ENCODE measurements at places on chromosomes 16 and 17. TPM values are rescaled to one million over a fixed set of nuclear protein-coding genes. Genes with fewer than 3 reads are reported as not detected.
A peak's percentile ranks its signal among the peaks of the same experiment; 100 is the strongest.

GRCh38 chr17:73182616-73183310 lies 10.1 kb upstream of the COG1 start:
- H3K4me3 ChIP-seq: no peak overlapping the region
- peak overlapping the region; percentile 50 for H3K27ac ChIP-seq
- H3K36me3 ChIP-seq: no peaks in the 10 kb centered on the region
- DNase-seq: peak; percentile 64
- peaks cover 11% of the 10 kb centered on the region for H3K4me1 ChIP-seq
- H3K27me3 ChIP-seq: no peaks in the 10 kb centered on the region

DNA sequence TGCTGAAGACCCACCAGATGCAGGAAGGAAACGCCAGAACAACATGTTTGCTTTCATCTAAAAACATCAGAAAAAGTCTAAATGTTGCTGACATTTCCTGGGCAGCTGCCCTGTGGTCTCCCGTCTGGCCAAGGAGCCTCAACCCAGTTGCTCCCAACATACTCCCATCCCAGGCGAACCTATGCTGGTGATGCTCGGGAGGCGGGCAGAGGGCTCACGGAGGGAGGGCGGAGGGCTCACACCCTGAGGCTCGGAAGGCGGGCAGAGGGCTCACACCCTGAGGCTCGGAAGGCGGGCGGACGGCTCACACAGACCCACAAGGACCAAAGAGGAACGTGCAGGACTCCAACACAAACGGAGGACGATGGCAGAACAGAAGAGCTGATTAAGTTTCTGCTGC lies 135.4 kb downstream of the ANKRD11 start:
- no peaks in the 10 kb centered on the region for H3K36me3 ChIP-seq
- H3K27me3 ChIP-seq: no peaks in the 10 kb centered on the region
- DNase-seq: no peak
- no peak overlapping the region for H3K27ac ChIP-seq
- H3K4me3 ChIP-seq: no peak overlapping the region
- peaks cover 60% of the 10 kb centered on the region for H3K4me1 ChIP-seq

DNA sequence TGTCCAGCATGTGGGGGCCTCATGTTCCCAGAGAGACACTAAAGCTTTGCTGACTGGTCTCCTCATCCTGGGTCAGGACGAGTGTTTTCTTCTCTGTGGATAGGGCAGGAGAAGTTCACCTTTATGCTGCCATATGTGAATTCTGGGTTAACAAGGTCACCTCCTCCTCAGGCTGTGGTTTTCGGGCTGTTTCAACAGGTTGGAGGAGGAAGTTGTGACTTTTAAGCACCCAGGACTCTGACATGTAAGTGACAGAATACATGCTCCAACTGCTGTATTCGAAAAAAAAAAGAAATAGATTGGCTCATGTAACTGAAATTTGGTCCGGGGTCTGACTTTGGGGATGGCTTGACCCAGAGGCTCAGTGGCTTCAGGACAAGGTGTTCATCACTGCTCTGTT lies 54.2 kb downstream of the SNX20 start:
- no peak overlapping the region for H3K4me3 ChIP-seq
- H3K36me3 ChIP-seq: peaks cover 3% of the 10 kb centered on the region
- peaks cover 8% of the 10 kb centered on the region for H3K4me1 ChIP-seq

GRCh38 chr17:31309556-31309955 lies 4.3 kb downstream of the EVI2B start:
- H3K27ac ChIP-seq: peak overlapping the region; percentile 81
- H3K36me3 ChIP-seq: peaks cover 11% of the 10 kb centered on the region
- H3K4me3 ChIP-seq: no peak overlapping the region
- no peak for DNase-seq
- no peaks in the 10 kb centered on the region for H3K27me3 ChIP-seq

DNA sequence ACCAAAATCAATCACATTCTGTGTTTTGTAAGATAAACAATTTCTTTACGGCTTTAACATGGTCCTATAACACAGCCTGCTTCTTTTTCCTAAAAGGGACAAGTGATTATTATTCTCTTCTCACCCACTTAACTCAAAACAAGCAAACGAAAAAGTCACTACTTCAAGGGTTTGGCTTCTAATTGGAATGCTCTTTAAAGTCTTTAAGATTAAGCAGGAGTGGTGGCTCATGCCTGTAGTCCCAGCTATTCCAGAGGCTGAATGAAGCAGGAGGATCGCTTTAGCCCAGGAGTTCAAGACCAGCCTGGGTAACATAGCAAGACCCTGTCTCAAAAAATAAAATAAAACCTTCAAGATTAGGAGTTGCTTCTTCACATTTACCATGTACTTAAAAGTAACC lies 66.6 kb upstream of the CNEP1R1 start:
- no peaks in the 10 kb centered on the region for H3K4me1 ChIP-seq
- H3K36me3 ChIP-seq: no peaks in the 10 kb centered on the region
- H3K27me3 ChIP-seq: no peaks in the 10 kb centered on the region
- DNase-seq: no peak
- no peak overlapping the region for H3K27ac ChIP-seq
- no peak overlapping the region for H3K4me3 ChIP-seq

- H3K4me3 ChIP-seq: no peak overlapping the region
- DNase-seq: peak; percentile 94
- peak overlapping the region; percentile 81 for H3K27ac ChIP-seq
- H3K27me3 ChIP-seq: no peaks in the 10 kb centered on the region
Observed at GRCh38 chr17:44095647-44096496, 25.3 kb downstream of the G6PC3 start.

HEATR9 gene
- polyA plus RNA-seq: not detected

SLC7A6 gene
- polyA plus RNA-seq: 2.9 TPM

All from stomach (tissue), 19 donors.